DMS 273 treated with DMSO at 0.1 percent for 48 hours (cell line): ENCODE measurements at places on chromosomes 12 and 14.

GRCh38 chr12:1799051-1799881, 21.1 kb upstream of the LRTM2 start:
- no peak for DNase-seq

GRCh38 chr14:94505206-94505605, 4.1 kb downstream of the SERPINA12 start:
- no peak for DNase-seq

DNA sequence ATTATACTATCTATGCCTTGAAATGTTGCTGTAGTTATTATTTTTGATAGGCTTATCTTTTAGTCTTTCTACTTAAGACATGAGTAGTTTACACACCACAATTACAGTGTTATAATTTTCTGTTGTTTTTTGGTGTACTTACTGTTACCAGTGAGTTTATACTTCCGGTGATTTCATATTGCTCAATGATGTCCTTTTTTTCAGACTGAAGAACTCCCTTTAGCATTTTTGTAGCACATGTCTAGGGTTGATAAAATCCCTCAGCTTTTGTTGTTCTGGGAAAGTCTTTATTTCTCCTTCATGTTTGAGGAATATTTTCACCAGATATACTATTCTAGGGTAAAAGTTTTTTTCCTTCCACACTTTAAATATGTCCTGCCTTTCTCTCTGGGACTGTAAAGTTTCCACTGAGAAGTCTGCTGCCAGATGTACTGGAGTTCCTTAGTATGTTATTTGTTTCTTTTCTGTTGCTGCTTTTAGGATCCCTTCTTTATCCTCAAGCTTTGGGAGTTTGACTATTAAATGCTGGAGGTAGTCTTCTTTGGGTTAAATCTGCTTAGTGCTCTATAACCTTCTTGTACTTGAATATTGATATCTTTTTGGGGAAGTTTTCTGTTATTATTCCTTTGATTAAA, 41.5 kb upstream of the FERMT2 start:
- no peak for DNase-seq

GRCh38 chr12:89799316-89799715, 90.7 kb upstream of the ATP2B1 start:
- no peak for DNase-seq

- no peak for DNase-seq
Observed at GRCh38 chr14:72753044-72753710, 140.7 kb downstream of the DPF3 start.

DNA sequence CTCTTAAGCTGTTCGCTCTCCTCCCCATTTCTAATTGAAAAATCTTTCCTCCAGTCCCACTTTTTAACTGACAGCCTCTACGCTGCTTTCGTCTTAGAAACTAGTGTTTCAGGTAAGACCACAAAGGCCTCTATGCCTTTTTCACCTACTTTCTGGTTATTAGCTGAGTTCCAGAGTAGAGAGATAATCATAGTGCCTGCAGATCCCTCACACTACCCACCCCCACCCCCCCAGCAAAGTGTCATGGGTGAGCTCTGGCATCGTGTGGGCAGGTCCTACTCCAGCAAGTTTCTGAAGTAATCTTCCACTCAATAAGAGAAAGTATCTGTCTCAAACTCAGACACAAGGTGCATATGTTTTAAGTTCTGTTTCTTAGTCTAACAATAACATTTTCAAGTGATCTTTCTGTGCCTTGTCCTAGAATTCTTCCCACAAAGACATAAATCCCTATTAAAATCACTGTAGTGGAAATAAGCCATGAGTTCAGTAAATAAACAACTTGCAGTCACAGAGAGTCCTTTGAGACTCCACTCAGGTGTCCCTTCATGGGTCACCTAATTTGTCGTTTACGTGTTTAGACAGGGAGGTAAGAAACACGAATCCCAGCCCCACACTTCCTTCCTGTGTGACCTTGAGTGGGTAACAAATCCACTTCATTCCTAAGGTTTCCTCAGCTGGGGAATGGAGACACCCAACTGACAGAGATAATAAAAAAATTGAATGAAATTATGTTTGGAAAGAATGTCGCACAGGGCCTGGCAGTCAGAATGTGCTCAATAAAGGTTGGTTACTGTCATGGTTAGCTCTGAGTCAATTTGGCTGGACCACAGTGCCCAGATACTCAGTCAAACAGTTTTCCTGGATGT, 228.9 kb upstream of the CAND1 start:
- DNase-seq = no peak

DNA sequence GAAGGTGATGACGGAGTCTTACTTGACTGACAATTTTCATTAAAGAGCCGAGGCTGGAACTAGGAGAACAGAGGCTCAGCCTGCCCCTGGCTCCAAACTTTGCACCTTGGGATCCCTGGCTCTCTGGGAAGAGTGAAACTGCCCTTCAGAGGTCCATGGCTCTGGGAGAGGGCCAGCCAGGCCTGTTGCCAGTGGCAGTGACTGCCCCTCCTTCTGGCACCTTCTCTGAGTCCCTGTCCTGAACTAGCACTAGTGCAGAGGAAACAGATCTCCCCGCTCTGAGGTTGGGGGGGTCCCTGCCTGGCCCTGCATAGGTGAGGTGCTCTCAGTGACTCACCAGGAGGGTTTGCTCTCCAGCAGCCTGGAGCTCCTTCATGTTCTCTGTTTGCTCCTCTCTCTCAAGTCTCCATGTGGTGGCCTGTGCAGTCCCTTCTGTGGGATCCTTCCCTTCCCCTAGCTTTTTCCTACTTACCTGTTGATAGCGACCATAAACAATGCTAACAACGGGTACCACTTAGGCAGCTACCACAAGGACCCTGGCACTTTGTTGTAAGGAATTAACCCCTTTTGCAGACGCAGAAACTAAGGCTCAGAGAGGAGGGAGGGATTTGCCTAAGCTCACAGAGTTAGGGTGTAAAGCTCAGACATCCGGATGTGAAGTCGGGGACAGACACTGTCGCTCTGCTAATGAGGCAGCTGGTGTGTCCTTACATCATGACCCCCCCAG, 22.4 kb downstream of the FAM222A start:
- no peak for DNase-seq

DNA sequence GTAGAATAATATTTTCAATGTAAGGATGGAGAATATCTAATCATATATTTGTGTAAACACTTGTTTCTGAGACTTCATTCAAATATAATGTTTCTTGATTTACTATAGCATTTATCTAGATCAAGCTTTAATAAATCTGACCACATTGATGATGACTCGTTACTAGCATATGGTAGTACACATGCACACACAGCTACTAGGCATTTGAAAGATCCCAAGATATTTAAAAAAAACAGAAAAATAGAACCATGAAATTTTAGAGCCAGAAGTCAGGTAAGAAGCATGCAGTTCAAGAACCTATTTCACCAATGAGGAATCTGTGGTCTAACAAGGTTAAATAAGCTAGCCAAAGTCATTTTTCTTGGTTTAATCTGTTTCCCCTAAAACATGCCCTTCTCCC, 32.0 kb downstream of the DCP1B start:
- DNase-seq = no peak

GRCh38 chr12:97260786-97261185, 201.8 kb upstream of the RMST start:
- no peak for DNase-seq

- DNase-seq = no peak
Observed at GRCh38 chr12:108782971-108783370, 51.7 kb upstream of the CORO1C start.

DNA sequence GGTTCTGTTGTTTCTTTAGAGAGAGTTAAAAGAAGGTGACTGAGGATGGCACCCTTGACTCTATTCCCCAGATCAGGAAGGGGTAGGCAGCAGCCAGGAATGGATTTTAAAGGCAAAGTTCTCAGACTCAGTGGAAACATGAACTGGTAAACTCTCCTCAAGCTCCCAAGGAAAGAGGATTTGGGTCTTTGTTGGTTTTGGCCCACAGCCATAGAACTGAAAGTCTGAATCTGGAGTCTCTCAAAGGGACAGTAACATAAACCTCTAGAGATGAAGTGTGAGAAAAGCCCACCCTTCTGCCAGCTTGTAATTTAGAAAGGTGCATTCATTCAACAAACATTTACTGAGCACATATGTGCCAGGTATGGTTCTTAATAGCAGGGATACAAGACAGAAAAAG, 28.6 kb upstream of the BLTP3B start:
- no peak for DNase-seq

DNA sequence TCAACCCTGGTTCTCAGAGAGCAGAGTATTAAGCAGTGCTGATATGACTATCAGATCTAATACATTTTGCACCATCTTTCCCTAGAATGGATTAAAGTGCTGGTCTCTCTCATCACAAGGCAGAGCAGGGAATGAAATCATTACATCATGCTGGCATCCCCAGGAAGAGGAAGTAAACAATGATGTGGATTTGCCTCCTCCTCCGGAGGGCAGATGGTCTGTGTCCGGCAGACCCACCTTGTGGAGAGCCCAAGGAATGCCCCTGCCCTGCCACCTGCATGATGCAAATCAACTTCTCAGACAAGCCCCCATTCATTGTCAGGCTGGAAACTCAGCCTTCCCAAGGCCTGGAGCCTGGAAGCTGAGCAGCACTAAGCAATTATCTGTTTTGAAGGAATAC, 1149.1 kb downstream of the VRK1 start:
- no peak for DNase-seq

DNA sequence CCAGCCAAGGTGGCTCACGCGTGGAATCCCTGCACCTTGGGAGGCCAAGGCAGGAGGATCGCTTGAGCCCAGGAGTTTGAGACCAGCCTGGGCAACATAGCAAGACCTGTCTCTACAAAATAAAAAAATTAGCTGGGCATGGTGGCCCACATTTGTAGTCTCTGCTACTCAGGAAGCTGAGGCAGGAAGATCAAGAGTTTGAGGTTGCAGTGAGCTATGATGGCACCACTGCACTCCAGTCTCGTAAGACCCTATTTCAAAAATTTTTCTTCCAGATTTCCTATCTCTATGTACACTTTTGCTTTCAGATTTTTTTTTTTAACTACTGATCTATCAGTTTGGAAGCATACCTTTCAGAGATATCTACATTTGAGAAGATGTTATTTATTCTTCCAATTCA, 15.3 kb downstream of the SNX6 start:
- DNase-seq = no peak

DNA sequence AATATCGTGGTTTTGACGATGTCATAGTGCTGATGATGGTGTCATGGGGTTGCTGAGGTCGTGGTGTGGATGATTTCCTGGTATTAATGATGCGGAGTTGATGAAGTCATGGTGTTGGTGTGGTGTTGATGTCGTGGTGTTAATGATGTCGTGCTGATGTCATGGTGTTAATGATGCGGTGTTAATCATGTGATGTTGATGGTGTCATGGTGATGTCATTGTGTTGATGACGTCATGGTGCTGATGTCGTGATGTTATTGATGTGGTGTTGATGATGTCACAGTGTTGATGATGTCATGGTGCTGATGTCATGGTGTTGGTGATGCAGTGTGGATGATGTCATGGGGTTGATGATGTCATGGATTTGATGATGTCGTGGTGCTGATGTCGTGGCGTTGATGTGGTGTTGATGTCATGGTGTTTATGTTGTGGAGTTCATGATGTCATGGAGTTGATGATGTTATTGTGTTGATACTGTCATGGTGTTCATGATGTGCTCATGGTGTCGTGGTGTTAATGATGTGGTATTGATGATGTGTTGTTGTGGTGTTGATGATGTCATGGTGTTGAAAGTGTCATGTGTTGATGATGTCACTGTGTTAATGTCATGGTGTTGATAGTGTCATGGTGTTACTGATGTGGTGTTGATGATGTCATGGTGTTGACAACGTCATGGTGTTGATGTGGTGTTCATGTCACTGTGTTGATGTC, 48.5 kb upstream of the RIMBP2 start:
- no peak for DNase-seq

GRCh38 chr12:45477526-45477925, 252.0 kb upstream of the ARID2 start:
- DNase-seq = no peak

GRCh38 chr12:6326316-6327228, 15.3 kb downstream of the TNFRSF1A start:
- no peak for DNase-seq
